ENCODE measurements at places on chromosomes 7 and 10. TPM values are rescaled to one million over a fixed set of nuclear protein-coding genes. Genes with fewer than 3 reads are reported as not detected.

The HTR5A gene
- not detected for total RNA-seq

The EN2 gene
- not detected for total RNA-seq

The CYP3A4 gene
- total RNA-seq = not detected

The TMEM213 gene
- total RNA-seq = not detected

The PPP1R17 gene
- total RNA-seq = under 0.01 TPM

The CPA1 gene
- total RNA-seq = 0.09 TPM

The DNAJB9 gene
- total RNA-seq = 28.4 TPM

The ANKRD16 gene
- 9.0 TPM for total RNA-seq

The MYO3A gene
- total RNA-seq = not detected

The SRRT gene
- total RNA-seq = 35.1 TPM

The FAM180A gene
- total RNA-seq = 20.2 TPM

The WDFY4 gene
- not detected for total RNA-seq

The CPN1 gene
- not detected for total RNA-seq

The CYP3A5 gene
- total RNA-seq = 3.1 TPM

The FAM20C gene
- 37.5 TPM for total RNA-seq

The ARHGAP22 gene
- 34.2 TPM for total RNA-seq

The PPP1R3A gene
- total RNA-seq = under 0.01 TPM

The IFIT1 gene
- total RNA-seq = 40.8 TPM

The GIMAP6 gene
- total RNA-seq = not detected

The ASAH2B gene
- total RNA-seq = 0.94 TPM

The MGMT gene
- total RNA-seq = 32.6 TPM

The FAM237B gene
- not detected for total RNA-seq
